Muscle of leg (tissue), 16 donors: ENCODE measurements at places on chromosomes 12 and 14. TPM values are rescaled to one million over a fixed set of nuclear protein-coding genes. Genes with fewer than 3 reads are reported as not detected.
A peak's percentile ranks its signal among the peaks of the same experiment; 100 is the strongest.

- H3K36me3 ChIP-seq = no peaks in the 10 kb centered on the region
- no peak for DNase-seq
- H3K27me3 ChIP-seq = no peaks in the 10 kb centered on the region
- peaks cover 4% of the 10 kb centered on the region for H3K4me1 ChIP-seq
- no peak overlapping the region for H3K4me3 ChIP-seq
These were observed 496.2 kb downstream of the EGLN3 start for GRCh38 chr14:33454707-33455106.

GRCh38 chr12:76764856-76765255 lies 941 bp downstream of the ZDHHC17 start:
- peaks cover 10% of the 10 kb centered on the region for H3K4me1 ChIP-seq
- peak; percentile 48 for DNase-seq
- peak overlapping the region; percentile 99 for H3K27ac ChIP-seq

Gene SLCO1C1
- 0.40 TPM for total RNA-seq

DNA sequence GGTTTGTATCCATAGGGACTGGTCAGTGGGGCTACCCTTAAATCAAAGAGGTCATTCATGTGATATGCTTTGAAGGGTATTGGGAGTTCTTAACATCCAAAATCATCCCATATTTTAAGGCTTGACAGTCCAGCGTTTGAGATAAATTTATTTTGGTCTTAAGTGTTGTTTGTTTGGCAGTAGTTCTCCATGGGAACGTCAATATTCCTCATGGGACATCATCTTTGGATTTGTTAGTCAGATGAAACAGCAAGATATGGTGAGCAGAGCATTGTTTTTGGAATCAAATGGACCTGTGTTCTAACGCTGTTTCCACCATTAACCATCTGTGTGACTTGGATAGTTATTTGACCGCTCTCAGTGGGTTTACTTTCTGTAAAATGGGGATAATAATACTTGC lies 45.9 kb upstream of the GSG1 start:
- H3K4me1 ChIP-seq = peaks cover 13% of the 10 kb centered on the region
- peak overlapping the region; percentile 57 for H3K27ac ChIP-seq
- H3K27me3 ChIP-seq = no peaks in the 10 kb centered on the region
- H3K4me3 ChIP-seq = no peak overlapping the region

Gene ASCL1
- 0.04 TPM for total RNA-seq

DNA sequence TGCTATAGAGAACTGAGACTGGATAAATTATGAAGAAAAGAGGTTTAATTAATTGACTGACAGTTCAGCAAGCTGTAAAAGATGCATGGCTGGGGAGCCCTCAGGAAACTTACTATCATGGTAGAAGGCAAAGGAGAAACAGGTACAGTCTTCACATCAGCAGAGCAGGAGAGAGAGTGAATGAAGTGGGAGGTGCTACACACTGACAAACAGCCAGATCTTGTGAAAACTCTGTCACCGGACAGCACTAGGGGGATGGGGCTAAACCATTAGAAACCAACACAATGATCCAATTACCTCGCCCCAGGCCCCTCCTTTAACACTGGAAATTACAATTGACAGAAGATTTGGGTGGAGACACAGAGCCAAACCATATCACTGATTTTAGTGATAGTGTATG lies 682.4 kb downstream of the SLC16A7 start:
- H3K27me3 ChIP-seq = no peaks in the 10 kb centered on the region
- no peaks in the 10 kb centered on the region for H3K4me1 ChIP-seq
- no peak overlapping the region for H3K4me3 ChIP-seq
- no peaks in the 10 kb centered on the region for H3K36me3 ChIP-seq
- DNase-seq = no peak
